ENCODE measurements at places on chromosomes 3 and 15.
A peak's percentile ranks its signal among the peaks of the same experiment; 100 is the strongest.

DNA sequence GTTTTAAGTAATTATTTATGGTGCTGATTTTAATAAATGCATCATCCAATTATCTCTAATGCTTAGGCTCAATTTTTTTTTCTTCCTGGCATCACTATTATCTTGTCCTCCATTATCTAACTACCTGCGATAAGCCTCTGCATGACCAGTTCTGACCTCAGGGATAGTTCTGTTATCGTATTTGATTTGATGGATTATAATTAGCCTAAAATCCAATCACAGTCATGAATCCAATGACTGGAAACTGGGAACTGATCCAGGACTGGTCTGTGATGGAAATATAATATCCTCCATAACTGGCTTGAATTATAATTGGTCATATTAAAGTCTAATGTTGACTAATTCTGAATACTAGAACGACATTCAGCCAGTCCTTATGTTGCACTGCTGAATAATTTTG, 1.1 kb downstream of the MYH15 start:
- no peak for DNase-seq

DNA sequence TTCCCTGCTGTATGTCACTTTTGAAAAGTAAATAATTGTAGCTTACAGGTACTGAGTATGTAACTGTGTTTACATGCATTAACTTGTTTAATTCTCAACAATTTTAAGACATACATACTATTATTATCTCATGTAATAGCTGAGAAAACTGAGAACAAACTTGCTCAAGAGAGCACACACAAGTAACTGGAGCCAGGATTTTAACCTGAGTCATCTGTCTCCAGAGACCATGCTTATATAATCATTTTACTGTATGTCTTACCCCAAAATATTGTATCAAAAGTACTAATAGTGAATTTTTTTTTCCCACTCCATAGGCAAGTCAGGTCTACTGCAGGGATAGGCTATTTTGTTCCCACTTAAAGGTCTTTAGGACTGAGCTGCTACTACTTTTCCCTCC, 95.4 kb downstream of the FEZF2 start:
- no peak for DNase-seq

DNA sequence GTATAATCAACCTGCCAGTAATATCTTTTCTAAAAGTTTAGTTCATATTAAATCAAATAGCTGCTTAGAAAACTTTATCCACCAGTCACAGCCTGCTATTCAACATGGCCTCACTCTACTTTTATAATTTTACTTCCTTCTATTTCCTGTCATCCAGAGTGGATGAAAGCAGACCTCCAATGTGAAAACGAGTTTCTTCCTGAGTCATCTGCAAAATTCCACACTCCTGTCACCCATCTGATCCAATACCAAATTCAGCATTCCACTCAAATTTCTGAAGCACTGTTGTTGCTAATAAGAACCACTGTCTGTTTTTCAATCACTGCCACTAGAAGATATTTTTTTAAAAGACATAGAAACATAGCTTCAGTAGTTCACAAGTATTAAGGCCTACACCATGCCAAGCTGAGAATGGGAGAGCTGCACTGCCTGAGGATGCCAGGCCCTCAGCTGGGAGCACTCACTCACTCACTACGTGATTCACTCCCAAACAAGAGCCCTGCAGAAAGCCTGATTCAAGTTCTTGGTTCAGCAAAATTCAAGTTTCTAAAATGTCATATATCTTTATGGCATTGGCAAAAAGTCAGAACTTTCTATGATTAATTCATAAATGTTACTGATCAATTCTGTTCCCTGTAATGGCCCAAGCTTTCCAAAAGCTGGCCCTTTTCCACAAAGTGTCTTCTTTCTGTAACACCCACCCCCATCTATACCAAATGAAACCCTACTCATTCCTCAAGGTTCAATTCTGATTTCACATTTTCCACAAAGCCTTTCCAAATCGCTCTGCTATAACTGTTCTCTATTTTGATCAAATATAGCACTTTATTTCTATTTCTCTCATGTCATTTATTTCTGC, 82.9 kb downstream of the FSIP1 start:
- DNase-seq = no peak

GRCh38 chr15:63244399-63244798, 33.0 kb upstream of the APH1B start:
- no peak for DNase-seq

GRCh38 chr3:128585189-128585588, 65.4 kb downstream of the RPN1 start:
- DNase-seq = no peak

- no peak for DNase-seq
Observed at GRCh38 chr3:120489421-120489820, 38.6 kb upstream of the FSTL1 start.

DNA sequence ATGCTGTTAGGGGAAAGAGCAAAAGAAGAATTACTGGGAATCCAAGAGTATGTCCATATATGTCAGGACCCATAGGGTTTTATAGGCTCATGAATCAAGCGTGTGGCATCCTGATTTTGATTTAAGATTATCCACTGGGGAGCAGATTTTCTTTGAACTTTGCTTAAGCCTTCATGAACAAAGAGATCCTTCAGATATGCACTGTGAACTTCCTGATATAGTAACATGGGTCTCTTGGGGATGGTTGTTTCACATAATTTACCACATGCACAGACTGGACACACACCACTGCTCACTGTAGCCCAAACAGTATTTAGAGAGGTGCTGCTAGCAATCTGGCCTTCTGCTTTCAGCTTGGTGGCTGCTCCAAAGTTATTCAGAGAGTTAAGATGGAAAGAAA, 200.9 kb upstream of the ZPLD1 start:
- DNase-seq = peak; percentile 64

GRCh38 chr3:135792858-135793475, 172.6 kb upstream of the PPP2R3A start:
- no peak for DNase-seq

DNA sequence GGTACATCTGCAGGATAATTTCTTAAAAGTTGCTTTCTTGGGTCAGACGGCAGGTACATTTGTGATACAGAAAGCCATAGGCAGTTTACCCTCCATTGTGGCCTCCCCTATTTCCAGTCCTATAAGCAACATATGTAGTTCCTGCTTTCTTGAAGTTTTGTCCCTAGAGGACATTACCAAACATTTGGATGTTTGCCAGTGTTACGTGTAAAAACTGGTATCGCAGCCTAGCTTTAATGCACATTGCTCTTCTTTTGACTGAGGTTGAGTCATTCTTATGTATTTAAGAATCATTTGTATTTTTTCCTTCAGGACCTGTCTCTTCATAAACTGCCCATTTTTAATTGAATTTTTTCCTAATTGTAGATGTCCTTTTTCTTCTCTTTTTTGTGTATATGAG, 114.3 kb downstream of the DIPK2A start:
- DNase-seq = no peak

DNA sequence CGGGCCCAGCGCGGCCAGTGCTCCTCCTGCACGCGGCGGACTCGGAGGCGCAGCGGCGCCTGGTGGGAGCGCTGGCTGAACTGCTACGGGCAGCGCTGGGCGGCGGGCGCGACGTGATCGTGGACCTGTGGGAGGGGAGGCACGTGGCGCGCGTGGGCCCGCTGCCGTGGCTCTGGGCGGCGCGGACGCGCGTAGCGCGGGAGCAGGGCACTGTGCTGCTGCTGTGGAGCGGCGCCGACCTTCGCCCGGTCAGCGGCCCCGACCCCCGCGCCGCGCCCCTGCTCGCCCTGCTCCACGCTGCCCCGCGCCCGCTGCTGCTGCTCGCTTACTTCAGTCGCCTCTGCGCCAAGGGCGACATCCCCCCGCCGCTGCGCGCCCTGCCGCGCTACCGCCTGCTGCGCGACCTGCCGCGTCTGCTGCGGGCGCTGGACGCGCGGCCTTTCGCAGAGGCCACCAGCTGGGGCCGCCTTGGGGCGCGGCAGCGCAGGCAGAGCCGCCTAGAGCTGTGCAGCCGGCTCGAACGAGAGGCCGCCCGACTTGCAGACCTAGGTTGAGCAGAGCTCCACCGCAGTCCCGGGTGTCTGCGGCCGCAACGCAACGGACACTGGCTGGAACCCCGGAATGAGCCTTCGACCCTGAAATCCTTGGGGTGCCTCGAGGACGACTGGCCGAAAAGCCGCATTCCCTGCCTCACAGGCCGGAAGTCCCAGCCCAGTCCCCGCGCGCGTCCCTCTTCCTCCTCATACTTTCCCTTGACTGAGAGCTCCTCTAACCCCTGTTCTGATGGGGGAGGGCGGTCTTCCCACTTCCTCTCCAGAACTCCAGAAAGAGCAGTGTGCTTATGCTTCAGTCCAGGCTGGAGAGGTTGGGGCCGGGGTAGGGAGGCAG, 1.4 kb upstream of the IL17RC start:
- no peak for DNase-seq

DNA sequence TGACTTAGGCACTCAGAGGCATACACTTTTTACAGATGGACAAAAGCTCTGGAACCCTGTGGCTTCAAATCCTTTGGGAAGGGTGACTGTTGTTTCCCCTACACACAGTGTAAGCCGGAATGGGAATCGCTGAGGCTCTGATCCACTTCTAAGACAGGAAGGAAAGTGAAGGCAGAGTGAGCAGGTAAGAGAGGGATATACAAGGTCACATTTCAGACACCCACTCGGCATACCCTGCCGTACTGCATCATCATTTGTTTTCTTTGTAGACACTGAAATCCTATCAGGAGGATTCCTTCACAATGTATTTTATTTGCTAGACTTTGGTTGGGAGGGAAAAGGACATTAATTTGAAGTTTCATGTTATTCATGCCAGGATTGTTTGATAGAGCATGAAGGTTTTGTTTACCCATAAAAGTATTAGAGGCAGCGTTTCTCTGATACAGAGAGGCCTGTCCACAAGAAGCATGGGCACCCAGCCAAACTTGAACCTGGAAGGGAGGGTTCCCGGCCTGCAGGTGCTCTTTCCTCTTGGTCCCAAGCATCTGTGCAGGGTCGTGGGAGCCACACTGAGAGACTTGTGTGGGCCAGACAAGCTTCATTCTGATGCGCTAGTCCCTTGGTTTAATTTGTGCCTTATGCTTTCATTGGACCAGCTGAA, 21.9 kb upstream of the POLR2M start:
- no peak for DNase-seq

GRCh38 chr3:194395212-194395611, 3.9 kb downstream of the GP5 start:
- DNase-seq = peak; percentile 93

- DNase-seq = no peak
Observed at GRCh38 chr15:42450425-42450790, 40.5 kb downstream of the ZNF106 start.

DNA sequence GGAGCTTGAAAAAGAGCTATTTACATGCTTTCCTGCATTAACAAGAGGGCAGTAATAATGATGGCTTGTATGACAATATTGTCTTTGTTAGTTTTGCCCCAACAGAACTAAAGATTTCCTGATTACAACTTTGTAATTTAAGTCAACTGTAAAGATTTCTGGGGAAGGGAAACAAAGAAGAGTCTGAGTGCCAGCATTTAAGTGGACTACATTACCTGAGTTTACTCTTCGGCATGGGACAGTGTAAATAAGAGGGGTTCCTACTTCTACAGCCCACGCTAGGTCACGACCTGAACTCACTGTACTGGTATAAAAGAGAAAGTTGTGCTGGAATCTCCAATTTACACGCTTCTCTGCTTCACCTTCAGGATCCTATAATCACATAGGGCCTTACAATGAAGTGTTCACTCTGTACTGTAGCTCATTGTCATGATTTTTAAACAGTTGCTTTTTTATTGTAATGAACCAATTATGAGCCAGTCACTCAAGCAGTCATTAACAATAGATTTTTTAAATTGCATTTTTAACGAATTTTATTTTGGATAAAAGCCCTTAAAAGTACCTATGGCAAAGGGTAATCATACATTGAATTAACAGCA, 39.6 kb downstream of the DPH6 start:
- peak; percentile 6 for DNase-seq

DNA sequence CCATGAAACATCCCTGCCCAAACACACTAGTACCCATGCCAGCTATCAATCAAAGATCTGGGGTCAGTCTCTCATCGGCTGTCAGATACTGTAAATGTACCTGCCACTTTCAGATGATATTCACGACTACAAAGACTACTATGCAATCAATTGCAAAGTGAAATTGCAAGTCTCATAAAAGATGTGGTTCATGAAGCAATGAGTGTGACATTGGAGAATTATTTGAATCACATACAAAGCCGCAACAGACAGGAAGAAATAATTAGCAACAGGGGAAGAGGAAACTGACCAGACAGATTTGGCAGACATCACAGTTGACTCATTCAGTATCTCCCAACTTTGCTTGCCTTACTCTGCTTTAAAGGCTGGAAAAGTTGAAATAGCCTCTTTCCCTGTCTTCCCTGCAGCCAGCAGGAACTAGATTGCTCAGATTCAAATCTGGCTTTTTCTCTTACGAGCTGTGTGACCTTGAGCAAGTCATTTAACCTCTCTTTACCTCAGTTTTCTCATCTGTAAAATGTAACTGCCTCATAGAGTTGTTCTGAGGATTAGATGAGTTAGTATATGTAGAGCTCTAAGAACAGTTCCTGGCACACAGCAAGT, 95.7 kb upstream of the C3orf80 start:
- no peak for DNase-seq

DNA sequence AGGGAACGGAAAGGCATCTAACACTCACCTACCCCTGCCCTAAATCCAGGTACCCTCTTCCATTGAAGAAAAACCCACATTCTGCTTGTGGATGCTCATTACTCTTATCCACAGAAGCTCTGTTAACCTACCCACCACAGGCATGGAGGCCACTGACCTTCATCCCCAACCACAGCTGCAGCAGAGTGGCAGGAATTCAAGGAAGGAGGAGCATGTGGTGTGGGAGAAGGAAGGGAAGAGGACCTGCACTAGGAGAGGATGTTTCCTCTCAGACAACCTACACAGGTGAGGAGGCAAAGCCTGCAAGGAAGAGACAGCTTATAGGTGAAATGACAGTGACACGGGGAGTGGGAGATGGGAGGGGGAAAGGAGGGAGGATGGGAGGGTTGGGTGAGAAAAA, 192.5 kb upstream of the TSC22D2 start:
- no peak for DNase-seq

- DNase-seq = no peak
Observed at GRCh38 chr3:26460985-26461384, 161.6 kb upstream of the LRRC3B start.

DNA sequence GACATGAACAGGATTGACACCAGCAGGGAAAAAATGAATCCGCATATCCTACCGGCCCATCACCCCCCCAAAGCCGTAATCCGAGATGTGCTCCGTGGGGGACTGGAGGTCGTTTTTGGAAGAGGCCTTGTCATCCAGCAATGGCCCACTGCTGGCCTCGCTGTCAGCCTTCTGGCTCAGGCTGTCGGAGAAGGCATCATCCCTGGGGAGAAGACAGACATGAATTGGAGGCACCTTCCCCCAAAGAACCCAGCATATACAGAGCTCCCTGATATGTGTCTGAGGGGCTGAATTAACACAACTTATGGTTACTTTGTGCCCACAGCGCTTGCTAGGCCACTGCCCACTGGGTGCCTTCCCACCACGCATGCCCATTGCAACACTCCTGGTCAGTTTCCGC, 29.6 kb upstream of the RAD18 start:
- no peak for DNase-seq

- DNase-seq = peak; percentile 38
Observed at GRCh38 chr15:72197041-72197459, 537 bp downstream of the GRAMD2A start.

GRCh38 chr3:117798221-117798620, 1088.6 kb downstream of the TUSC7 start:
- DNase-seq = no peak

All from NCI-H526 (cell line).